ENCODE measurements at places on chromosomes 11 and 22.

- peak; percentile 12 for DNase-seq
Measured at GRCh38 chr22:49738566-49738965, 89.1 kb downstream of the BRD1 start.

- no peak for DNase-seq
Measured at GRCh38 chr11:105109855-105110687, 29.5 kb downstream of the CARD18 start.

GRCh38 chr11:123260511-123261211 lies 65.6 kb upstream of the CLMP start:
- no peak for DNase-seq

GRCh38 chr11:35709376-35709775 lies 46.8 kb downstream of the TRIM44 start:
- DNase-seq, result no peak

DNA sequence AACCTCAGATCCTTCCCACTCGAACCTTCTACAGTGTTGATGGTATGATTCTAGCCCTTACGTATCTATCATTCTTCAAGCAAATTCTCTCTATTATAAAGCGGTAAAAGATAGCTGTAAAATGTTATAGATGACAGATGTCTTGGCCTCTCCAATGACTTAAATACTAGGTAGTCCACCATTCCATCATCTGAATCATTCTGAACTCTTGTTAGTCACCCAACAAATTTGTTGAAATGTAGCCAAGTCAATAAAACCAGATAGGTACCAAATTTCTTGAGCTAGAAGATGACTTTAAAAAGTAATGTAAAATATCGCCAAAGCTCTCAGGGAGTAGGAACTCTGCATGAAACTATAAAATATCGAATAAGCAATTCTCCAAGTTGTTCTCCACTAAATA lies 32.6 kb upstream of the PICALM start:
- DNase-seq, result no peak

DNA sequence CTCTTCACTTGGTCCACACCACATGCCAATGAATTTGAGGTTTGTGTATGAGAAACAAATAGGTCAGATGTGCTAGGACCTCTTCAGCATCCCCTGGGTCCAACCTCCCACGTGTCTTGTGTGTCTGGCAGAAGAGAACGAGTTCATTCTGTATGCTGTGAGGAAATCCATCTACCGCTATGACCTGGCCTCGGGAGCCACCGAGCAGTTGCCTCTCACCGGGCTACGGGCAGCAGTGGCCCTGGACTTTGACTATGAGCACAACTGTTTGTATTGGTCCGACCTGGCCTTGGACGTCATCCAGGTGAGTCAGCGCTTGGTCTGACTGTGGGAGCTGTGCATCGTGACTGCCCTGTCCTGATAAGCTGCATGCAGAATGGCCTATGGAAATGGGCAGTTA lies 101.0 kb upstream of the SORL1-AS1 start:
- no peak for DNase-seq

GRCh38 chr11:131916638-131917037 lies 546.2 kb downstream of the NTM start:
- DNase-seq, result no peak

- no peak for DNase-seq
Measured at GRCh38 chr11:11592146-11592684, 29.6 kb downstream of the GALNT18 start.

Measured in activated CD8-positive, alpha-beta memory T cell treated with anti-CD3 and anti-CD28 coated beads, Interleukin-2, amount 50 U/mL, for 48 hours (primary cell).